ENCODE measurements at places on chromosomes 2 and 18.

DNA sequence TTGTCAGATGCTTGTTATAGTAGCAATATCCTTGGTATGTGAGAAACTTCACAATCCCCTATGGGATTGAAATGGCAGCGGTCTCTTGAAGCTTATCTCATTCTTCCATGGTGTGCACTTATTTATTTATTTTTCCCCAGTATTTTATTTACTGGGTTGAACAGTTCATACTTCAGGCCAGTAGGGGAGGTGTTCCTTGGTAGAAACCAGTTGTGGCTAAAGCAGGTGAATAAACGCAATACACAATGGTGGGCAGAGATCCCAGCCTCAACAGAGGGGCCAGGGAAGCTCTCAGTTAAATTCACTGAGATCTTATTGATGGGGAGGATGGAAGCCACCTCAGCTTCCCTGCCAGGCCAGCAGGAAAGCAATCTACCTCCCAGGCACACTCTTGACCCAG, 93.7 kb upstream of the SRD5A2 start:
- no peak for DNase-seq

DNA sequence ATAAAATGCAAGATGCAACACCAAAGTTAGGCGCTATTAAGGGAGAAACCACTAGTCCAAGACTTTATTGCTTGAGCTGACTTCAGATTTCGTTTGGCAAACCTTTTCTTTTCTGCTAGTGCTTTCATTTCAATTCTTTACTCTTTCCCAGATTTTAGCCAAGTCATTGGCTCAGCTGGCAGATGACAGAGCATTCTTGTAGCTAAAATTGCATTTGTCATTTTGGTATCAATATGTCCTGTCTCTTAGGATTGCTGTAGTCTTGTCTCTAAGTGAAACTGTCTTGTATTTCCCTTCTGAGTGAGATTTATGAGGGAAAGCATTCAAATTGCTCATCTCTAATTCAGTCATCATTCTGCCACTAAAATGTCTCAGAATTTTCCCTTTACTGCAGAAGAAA, 335.1 kb downstream of the METTL4 start:
- no peak for DNase-seq

- DNase-seq, result no peak
Measured at GRCh38 chr18:7926526-7926925, 359.4 kb downstream of the PTPRM start.

GRCh38 chr2:55147531-55147930, 84.6 kb downstream of the CLHC1 start:
- DNase-seq, result no peak

DNA sequence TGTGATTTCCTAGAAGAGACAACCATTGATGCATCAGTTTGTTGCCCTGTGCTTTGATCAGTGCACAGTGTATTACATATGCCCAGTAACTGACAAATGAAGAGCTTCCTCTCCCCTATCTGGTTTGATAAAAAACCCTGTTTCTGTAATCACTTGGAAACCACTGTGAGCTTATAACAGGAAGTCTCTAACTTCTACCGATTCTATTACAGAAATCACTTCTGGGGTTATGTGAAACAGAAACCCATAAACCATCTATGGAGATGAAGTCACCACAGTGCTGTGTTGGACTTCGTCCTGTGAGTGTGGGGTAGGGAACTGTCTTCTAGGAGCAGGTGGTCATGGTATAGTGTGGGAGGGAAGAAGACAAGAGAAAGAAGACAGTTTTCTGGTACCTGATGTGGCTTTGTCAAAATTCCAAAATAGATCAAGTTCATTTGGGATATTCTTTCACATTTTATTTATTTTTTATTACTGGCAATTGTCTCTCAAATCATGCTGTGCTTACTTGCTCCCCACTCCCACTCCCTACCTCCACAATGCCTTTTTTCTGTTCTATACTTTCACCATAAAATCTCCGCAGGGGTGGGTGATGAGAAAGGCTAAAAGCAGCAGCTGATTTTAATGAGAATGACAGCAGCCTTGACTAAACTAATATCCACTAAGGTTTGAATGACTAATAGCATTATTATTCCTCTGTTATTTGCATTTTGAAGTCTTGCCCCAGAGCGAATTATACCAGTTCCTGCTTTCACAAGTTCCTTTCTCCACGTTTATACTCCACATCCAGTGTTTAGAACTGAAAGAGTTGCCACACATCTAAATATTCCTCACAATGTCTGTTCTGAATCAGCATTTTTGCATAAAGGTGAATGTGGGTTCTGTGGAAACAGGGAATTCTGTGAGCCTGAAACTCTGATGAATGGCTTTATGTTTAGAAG, 41.7 kb upstream of the RND3 start:
- no peak for DNase-seq

- no peak for DNase-seq
Measured at GRCh38 chr2:206766057-206766930, 888 bp downstream of the FASTKD2 start.

DNA sequence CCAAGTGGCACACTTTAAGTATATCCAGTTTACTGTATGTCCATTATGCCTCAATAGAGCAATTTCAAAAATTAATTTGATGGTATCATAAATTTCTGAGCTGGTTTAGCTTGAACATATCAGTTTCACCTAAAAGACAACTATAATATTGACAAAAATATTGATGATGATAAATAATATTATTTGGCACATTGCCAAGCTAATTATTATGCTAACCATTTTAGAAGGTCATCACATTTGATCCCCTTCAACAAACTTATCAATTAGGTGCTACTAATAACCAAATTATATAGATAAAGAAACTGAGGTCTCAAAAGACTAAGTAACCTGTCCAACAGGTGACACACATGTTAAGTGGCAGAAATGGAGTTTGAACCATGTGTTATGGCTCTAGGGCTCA, 26.9 kb upstream of the UBE2E3 start:
- DNase-seq, result no peak

All from NCI-H1105 (cell line).